Upper lobe of left lung (tissue), 6 donors: ENCODE measurements at places on chromosomes 12 and 14.

GRCh38 chr14:64987438-64987767 lies 708 bp downstream of the FNTB start:
- no peak for DNase-seq

- peak; percentile 98 for DNase-seq
These were observed at the start of gene NABP2 for GRCh38 chr12:56224102-56224701. Gene NABP2, plus strand, starts transcription at chr12:56224342. Its CDS starts 515 bp downstream, at chr12:56224857.

DNA sequence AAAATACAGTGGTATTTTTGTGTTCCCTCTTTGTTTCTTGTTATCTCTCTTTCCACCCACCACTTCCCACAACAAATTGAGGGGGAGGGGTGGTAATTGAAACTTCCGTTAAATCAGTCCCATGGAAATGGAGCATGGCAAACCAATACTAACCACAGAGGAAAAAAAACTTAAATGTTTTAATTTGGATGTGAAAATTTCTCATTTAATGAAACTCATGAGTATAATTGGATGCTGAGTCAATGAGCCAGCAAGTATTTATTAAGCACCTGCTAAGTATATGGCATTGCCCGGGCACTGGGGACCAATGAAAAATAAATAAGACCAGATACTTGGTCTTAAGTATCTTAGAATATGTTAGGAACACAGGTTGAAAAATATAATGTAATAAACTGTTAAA lies 147.5 kb downstream of the KCNH5 start:
- no peak for DNase-seq

DNA sequence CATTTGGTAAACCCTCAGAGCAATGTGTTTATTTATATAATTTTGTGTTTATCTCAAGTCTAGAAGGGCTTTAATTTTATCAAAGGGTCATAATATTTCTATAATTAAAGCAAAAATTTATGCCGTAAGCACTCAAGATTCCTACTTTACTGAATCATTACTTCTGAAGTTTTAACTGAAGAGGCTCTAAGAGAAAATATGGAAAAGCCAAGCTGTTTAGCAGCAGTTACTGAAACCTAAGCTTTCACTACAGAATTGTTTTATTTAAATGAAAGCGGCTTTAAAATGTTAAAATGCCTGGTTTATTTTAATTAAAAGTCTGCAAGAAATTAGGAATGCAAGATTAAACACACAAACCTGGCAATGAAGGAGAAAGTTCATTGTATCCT lies 73.9 kb upstream of the BBS10 start:
- no peak for DNase-seq

DNA sequence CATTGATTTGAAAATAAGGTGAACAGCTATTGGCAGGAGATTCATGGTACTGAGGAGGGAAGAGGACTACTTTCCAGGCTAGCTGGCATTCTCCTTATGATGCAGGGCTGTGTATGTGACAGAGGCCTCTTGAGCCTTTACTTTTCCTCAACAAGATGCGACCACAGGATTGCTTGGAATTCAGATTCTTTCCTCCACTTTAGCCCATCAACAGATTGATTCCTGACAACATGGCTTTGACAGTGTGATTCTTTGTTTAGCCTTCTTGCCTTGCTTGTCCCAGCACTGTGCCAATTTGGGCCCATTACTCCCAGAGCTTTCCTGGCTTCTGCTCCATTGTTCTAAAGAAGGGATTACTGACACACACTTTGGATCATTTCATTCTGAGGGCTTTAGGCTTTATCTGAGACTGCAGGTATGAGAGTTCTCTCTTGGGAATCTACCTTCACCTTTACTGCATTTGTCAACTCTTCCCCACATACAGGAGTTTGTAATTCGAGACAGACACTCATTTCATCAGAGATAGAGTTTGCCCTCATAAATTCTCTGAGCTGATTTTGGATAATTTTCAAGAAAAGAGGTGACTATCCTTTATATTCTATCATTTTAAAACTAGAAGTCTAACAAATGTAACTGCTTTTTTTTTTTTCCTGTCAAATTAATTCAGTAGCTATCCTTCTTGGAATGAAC lies 206.4 kb upstream of the GZMB start:
- no peak for DNase-seq

DNA sequence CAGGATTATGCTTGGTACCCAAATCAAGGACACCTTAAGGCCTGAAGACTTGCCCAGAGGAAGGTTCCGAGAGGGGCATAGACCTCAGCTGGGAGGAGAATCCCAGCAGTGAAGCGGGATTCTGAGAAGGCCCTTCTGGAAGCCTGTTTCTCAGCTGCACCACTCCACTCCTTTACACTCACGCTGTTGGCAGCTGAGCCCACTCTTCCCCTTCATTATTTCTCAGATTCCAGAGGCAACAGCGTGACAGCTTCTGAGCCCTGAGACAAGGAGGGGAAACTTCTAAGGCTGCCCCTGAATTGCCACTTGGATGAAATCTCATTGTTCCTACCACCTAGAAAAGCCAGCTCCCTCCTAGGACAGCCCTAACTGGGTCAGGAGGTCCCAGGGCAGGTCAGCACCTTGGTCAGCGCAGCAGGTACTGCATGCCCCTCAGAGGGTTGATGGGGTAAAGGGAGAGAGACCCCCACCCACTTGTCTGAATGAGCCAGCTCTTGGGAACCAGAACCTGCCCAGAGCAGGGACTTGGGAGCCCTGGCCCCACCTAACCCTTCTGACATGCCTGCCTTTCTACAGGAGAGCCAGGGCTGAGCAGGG lies 53.9 kb downstream of the ISCA2 start:
- no peak for DNase-seq

DNA sequence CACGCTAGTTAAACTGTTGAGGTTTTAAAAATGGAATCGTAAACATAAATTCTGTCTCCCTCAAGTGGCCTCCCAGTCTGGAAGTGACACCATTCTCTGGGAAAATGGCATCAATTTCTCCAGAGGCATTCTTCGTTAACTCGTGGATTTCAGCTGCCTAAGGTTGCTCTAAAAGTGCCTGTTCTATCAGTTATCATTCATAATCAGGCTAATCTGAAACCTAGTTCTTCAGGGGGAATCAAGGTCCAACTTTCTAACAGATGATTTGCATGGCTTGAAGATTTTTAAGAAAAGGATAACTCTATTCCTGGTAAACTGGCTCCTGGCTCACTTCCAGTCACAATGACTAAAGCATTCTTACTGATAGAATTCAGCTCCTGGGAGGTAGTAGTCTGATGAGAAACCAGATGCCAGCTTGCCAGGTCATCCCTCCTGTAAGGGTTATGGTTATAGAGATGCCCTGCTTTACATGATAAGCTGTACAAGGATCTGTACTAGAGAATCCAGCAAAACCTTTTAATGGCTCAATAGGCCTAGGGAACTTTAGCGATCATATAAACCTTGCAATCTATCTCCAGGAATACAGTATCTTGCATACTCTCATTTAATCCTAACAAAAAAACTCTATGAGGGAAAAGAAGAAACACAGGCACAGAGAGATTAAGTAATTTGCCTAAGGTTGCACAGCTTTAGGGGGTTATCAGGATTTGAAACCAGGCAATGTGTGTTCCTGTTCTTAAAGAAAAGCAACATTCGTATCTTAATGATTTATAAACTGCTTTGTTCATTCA lies 1.5 kb downstream of the L3HYPDH start:
- DNase-seq = no peak

- DNase-seq = no peak
These were observed 11.7 kb downstream of the NAV3 start for GRCh38 chr12:77842430-77842829.

GRCh38 chr14:89129570-89129969 lies 287.5 kb downstream of the FOXN3 start:
- peak; percentile 28 for DNase-seq

- DNase-seq = no peak
These were observed 10.1 kb downstream of the GOLGA3 start for GRCh38 chr12:132818562-132818961.

- no peak for DNase-seq
These were observed 107.2 kb downstream of the SCAF11 start for GRCh38 chr12:45883187-45883586.

- no peak for DNase-seq
These were observed 943 bp downstream of the TESPA1 start for GRCh38 chr12:54983536-54984101.

DNA sequence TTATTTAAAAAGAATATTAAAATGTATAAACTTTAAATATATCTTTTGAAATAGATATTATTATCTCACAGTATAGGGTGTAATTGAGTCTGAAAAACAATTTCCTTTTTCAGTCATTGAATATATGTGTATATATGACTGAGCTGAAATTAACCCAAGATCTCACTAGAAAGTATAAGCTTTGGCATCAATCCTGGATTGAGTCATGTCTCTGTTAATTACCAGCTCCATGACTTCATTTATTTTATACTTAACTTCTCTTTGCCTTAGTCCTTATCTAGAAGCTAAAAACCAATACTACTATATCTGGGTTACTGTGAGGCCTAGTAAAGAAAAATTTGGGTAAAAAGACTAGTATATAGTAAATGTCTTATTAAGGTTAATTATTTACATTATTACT lies 1020.3 kb downstream of the LRFN5 start:
- DNase-seq = no peak

DNA sequence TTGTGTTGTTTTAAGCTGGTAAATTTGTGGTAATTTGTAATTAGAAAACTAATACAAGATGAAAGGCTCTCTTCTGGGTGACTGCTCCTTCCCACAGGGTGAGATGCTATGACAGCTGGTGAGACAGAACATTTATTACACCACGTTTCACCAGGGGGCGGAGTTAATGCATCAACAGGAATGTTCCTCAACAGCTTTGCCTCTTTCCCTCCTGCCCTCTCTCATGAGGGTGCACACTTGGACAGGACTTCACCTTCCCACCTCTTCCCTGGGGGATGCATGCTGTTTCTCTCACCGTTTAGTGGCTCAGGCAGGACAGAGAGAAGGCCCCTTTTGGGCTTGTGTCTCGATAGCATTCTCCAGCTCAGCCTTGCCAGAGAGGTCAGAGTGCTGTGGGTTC lies 13.4 kb upstream of the PPP1R1A start:
- DNase-seq = no peak

DNA sequence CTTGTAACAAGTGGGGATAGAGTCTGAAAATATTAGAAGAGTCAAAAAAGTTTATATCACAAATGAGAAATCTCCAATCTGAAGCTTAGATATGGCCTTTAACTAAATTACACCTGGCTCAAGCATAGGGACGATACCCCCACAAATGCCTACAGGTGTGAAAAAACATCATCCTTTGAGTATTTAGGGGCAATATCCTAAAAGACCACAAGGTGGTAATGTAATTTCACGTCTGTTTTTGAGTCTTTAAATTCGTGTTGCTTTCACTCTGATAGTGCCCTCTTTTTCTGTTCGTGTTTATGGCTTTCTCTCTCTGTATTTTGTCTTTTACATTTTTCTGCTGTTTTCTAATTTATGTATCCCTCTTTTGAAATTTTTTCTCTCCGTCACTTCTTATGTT lies 84.3 kb downstream of the ETNK1 start:
- no peak for DNase-seq

DNA sequence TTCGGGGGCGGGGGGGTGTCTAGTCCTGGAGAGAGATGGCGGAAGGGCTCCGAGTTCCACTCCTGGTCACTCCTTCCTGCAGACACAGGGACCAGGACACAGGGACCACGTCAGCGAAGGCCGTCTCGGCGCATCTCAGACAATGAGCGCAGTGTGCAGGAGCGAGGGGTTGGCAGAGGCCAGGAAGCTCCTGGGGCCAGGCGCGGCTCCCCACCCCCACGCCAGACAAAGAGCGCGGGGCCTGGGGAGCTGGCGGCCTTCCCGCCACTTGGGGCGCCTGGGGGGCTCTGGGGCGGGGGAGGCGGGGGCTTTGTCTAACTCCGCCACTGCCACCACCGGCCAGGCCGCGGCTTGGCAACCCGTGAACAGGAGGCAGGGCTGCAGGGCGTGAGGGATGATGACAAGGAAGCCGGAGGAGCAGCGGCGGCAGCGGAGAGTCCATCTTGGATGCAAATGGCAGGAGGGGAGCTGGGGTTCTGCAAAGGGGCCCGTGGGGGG lies 2.2 kb downstream of the CDK2AP1 start:
- DNase-seq = peak; percentile 90

GRCh38 chr14:99435327-99435726 lies 45.3 kb downstream of the SETD3 start:
- no peak for DNase-seq

DNA sequence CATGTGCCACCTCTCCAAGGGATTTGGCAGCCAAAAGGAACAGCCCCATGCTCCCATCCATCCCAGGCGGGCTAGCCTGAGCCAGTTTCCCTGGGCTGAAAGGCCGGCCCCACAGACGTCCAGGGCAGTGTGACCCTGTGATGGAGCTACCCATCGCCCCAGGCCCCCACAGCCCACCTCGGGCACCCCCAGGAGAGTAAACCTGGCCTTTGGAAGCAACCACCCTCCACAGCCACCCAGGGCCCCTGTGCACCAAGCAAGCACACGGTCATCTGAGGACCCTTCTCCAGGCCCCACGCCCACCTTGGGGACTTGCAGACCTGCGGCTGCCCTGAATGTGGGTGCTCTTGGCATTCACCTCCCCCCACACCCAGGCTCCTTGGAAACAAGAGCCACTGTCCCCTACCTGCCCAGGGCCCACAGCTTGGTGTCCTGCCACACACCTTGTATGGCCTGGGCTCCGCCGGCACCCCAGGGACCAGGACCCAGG lies 8.4 kb downstream of the AHNAK2 start:
- peak; percentile 69 for DNase-seq

- DNase-seq = no peak
These were observed 9.5 kb downstream of the HSP90AA1 start for GRCh38 chr14:102077382-102077709.

DNA sequence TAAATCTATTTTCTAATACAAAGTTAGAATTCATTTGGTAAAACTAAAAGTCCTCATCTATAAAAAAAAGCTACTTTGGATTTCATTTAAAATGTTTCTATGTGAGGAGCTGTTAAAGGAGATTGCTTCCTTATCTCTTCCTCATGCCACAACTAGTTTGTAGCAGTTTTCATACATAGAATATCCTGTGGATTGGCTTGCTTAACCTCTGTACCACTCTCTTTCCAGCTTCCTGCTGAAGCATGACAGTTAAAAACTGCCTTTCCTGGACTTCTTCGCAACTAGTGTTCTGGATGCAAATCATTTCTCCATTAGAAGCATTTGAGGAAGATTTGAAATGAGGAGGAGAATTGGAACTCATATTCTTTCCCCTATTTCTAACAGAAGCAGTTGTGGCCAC lies 49.6 kb downstream of the ST8SIA1 start:
- no peak for DNase-seq

DNA sequence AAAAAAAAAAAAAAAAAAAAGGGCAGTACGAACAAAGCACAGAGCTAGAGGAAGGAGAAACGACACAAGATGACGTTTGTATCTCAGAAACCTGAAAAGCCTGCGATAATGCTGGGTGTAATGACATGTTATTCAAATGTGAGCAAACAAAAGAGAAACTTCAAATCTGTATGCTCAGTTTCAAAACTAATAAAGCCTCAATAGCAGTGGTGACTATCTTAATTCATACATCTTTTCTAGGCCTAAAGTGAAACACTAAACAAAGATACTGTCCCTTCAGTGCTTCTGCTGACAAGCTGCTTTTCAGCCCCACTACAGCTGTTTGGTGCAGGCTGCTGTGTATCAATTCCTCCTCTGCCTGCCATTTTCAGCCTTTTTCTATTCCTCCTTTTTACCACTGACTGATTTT lies 15.8 kb downstream of the ITPR2 start:
- no peak for DNase-seq

- no peak for DNase-seq
These were observed at the start of gene SLCO1C1 for GRCh38 chr12:20695232-20695631. Gene SLCO1C1, plus strand, starts transcription at chr12:20695332. Its CDS starts 4,245 bp downstream, at chr12:20699577.

- no peak for DNase-seq
These were observed 132.7 kb upstream of the DDHD1 start for GRCh38 chr14:53285821-53286220.
